ENCODE measurements at places on chromosomes 4 and X.

GRCh38 chrX:47540754-47541538, 20.1 kb upstream of the ARAF start:
- peak; percentile 85 for DNase-seq

GRCh38 chrX:129115104-129115503, 408.2 kb downstream of the SMARCA1 start:
- peak; percentile 20 for DNase-seq

DNA sequence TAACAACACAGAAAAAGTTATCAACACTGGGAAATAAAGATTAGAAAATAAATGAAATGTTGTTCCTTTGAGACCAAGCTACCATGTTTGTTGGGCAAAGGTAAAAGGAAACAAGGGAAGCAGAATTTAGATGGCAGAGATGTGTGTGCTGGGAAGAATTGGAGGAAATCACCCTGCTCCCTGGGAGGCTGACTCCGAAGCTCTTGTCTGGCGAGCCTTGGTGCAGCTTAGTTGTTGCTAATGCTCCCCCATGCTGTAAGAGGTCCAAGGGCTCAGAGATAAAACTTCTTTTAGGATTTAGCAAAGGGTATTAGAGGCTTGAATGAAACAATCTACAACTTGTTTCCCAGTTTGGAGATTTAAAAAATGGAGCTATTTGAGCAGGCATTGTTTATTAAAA, 123.8 kb upstream of the DDIT4L start:
- DNase-seq, result no peak

DNA sequence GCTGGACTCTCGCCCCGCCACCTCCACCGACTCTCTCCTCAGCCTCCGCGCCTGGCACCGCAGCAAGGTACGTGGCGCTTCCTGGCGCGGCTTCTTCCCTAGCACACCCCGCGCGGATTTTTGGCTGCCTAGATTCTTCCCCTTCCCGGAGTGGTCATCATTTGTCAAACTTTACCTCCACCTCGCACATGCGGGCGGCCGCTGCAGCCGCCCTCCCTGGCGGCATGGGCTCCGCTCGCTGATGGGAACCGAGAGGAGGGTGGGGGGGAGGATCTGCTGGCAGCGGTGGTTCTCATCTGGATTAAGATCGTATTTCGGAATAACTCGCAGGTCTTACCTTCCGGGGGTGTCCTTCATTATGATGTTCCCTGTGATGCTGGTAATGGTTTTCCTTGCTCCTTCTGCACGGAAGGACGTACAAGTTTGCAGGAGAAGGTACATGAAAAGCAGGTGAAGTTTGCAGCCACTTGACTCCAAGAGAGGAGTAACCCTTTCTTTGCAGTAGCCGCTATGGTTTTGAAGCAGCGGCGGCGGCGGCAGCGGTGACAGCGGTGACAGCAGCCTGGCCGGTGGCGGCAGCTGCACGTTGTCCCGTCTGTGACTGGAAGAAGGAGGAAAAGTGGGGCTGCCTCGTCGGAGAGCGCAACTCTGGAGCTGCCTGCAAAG, 2183.9 kb upstream of the TENM3 start:
- peak; percentile 11 for DNase-seq

GRCh38 chrX:87664381-87664780, 146.8 kb downstream of the KLHL4 start:
- no peak for DNase-seq

DNA sequence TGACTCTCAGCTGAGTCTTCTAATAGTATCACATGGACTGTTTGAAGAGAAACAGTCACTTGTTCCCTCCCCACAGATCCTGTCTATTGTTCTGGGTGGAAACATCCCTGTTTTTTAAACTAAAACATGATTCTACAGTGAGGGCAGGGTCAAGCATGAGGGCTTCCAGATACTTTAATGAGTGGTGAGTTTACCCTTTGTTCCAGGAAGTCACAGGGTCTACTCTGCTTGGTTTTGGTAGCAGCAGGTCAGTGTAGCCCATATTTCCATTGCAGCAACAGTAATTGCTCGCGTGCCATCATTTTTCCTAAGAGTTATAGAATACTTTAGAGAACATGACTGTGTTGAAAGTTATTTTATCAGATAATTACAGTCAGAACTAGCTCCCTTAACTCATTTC, 87.4 kb downstream of the ZNF732 start:
- DNase-seq, result no peak
